ENCODE measurements at places on chromosomes 4 and X.
A peak's percentile ranks its signal among the peaks of the same experiment; 100 is the strongest.

- no peak for DNase-seq
These were observed 104.0 kb downstream of the CPZ start for GRCh38 chr4:8696369-8697127.

GRCh38 chr4:170243662-170244288 lies 154.0 kb upstream of the AADAT start:
- DNase-seq: no peak

DNA sequence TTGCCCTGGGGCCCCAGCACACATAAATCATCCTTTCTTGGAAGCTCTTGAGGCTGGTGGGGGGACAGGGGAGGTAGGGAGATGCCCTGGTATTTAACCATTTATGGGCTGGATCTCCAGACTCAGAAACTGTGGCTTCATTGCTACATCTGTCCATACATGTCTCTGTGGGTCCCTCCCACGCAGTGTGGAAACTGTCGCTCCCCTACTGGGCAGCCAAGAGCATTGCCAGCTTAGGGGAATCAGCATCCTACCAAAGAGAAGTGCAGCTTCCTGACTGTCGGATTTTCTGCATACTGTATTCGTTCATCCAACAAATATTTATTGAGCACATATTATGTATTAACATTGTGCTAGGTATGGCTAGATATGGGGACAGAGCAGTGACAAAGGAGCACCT lies 3.7 kb downstream of the GRIPAP1 start:
- peak; percentile 3 for DNase-seq

DNA sequence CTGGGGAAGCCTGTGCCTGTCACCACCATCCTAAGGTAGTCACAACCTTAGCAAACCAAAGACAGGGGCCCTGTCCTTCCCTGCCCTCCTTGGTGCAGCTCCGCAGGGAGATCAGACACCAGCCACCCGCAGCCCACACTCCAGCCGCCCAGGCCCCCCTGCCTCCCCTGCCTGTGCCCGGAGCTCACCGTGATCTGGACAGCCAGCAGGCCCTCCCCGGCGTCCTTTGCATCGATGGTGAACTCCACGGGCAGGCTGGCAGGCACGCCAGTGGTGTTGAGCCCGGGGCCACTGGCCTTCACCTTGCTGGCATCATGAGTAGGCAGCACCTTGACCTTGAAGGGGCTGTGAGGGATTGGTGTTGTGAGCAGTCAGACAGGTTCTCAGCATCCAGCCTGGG lies 16.4 kb downstream of the FLNA start:
- DNase-seq: no peak

DNA sequence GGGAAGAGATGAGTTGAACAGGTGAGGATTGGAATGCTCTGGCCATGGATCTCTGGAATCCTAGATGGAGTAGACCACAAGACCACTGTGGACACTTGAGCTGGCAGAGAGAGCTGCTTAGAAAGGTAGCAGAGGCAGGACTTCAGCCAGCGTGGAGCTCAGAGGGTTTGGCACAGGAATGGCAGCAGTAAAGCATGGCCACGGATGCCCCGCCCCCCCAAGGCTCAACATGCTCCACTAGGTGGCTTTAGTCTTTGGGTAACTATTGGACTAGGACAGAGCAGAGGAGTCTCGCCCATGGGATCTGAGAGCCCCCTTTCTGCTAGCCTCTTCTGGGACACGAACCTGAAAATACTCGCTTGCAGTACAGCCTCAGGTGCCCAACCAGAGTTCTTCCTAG lies 150.1 kb upstream of the NEIL3 start:
- no peak for DNase-seq

DNA sequence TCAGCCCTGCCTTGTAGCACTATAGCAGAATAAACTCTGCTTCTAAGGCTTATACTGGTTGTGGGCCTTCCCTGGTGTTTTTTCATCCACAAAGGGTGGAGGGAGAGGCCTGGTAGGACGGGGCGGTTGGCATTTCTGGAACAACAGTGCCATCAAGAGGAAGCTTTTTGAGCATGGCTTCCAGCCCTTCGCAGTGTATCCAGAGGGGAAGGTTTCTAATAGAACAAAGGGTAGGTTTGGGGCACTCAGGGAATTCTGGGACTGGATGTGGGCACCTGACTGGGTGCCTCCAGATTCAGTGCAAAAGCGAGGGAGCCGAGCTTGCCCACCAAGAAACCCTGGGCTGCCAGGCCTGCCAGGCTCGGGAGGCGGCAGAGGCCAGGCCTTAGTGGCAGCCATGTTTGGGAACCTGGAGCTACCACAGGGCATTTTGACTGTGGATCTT lies 229.6 kb upstream of the AGTR2 start:
- DNase-seq: peak; percentile 87

DNA sequence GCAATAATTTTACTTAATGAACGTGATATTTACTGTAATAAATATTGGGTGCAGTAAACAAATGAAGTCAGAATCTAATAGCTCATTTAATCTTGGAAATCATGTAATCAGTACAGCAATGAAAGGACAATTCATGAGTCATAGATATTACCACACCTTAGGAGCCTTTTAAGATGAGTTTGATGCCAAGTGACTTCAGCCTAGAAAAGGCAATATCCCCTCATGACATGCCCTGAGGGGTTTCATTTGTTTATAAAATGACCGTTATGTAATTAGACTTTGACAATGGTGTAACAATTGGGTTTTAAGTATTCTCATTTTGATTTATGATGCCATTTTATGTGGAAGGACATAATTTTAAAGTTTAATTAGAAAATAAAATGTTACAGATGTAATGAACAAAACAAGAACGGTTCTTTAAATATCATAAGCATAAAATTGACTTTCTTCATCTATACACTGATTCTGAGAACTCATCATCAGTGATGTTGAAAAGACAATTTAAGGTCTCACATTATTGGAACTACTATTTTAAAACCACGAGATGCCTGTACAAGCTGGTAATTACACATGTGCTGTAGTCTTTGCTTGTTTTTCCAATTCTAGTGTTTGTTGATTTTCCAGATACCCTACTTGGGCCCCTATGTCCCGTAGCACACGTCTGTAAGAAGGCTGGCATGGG lies 5.0 kb downstream of the FGF2 start:
- DNase-seq: no peak

- peak; percentile 43 for DNase-seq
These were observed 1.7 kb upstream of the DCTD start for GRCh38 chr4:182918791-182919302.

- no peak for DNase-seq
These were observed 96.4 kb downstream of the LNX1 start for GRCh38 chr4:53494851-53495250.

GRCh38 chr4:15754323-15754722 lies 23.8 kb upstream of the CD38 start:
- no peak for DNase-seq

DNA sequence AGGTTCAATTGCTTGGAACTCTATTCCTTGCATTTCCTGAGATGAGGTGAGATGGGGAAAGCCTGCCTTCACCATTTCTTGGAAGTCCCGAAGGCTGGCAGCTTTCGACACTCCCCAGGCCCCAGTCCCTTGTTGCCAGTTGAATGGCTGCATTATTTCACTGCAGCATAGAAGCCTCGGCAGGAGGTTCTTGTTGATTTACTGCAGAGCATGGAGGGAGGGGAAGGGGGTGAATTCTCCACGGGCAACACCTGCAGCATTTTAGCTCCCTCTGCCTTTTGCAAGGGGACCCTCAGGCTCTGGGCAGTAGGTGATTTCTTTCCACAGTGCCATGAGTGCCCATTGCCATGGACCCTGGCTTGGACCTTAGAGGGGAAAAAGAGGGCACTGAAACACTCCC lies 10.7 kb upstream of the BCLAF3 start:
- DNase-seq: no peak

GRCh38 chr4:189940178-189941004 lies at the start of gene FRG1:
FRG1 (plus strand) TSS chr4:189940872; CDS start chr4:189941010, 138 bp downstream.
- peak; percentile 97 for DNase-seq

DNA sequence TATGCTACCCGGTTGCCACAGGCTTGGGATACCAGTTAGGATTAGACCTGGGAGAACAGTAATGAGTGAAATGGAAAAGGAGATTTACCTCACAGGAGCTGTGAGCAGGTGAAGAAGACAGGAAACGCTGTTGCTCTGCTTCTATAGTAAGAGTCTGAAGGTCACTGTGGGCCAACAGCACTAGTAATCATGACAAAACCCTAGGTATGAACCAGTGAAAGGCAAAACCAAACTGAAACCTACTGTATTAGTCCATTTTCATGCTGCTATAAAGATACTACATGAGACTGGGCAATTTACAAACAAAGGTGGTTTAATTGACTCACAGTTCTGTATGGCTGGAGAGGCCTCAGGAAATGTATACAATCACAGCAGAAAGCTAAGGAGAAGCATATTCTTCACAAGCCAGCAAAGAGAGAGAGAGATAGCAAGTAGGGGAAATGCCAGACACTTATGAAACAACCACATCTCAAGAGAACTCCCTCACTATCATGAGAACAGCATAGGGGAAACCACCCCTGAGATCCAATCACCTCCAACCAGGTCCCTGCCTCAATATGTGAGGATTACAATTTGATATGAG lies 736.7 kb upstream of the INTU start:
- DNase-seq: no peak

DNA sequence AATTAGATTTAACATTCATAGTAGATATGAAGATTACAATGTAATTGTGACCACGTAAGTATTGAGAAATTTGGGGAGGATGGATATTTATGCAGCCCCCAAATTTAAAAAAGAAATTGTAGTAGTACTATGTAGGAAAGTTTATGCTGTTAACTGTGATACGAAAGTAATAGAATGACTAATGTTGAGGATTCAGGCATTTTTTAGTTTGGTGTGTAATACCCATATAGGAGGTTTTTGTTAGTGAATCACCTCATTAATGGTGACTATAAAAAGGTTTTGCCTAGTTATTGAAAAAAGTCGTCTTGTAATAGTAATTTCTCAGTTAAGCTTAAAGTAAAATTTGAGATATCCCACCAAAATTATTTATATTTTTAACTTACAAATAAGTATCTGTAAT lies 67.2 kb downstream of the SMARCAD1 start:
- no peak for DNase-seq

DNA sequence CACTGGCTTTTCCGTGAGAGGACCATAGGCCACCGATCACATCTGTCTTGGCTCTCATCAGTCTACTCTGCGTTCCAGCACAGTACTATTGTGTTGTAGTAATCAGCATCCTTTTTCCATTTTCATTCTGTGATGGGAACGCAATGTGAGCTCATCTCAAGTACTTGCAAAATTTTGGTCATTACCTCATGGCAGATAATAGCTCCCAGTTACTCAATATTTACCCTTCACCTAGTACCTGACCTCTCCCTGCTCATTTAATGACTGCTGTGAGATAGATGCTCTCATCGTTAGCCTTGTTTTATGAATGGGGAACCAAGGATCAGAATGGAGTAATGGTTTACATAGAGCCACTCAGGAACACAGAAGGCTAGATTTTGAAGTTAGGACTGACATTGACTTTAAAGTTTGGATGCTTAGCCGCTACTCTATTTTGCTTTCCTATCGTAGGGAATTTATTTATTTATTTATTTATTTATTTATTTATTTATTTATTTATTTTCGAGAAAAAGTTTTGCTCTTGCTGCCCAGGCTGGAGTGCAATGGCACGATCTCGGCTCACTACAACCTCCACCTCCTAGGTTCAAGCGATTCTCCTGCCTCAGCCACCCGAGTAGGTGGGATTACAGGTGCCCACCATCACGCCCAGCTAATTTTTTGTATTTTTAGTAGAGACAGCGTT lies 6.5 kb upstream of the GPR101 start:
- no peak for DNase-seq

GRCh38 chr4:7295911-7296660 lies 103.7 kb downstream of the SORCS2 start:
- no peak for DNase-seq

GRCh38 chrX:17616936-17617335 lies 120.4 kb upstream of the SCML1 start:
- no peak for DNase-seq

GRCh38 chr4:8706216-8707044 lies 113.9 kb downstream of the CPZ start:
- no peak for DNase-seq

GRCh38 chrX:22041907-22042530 lies 9.9 kb downstream of the PHEX start:
- DNase-seq: no peak

DNA sequence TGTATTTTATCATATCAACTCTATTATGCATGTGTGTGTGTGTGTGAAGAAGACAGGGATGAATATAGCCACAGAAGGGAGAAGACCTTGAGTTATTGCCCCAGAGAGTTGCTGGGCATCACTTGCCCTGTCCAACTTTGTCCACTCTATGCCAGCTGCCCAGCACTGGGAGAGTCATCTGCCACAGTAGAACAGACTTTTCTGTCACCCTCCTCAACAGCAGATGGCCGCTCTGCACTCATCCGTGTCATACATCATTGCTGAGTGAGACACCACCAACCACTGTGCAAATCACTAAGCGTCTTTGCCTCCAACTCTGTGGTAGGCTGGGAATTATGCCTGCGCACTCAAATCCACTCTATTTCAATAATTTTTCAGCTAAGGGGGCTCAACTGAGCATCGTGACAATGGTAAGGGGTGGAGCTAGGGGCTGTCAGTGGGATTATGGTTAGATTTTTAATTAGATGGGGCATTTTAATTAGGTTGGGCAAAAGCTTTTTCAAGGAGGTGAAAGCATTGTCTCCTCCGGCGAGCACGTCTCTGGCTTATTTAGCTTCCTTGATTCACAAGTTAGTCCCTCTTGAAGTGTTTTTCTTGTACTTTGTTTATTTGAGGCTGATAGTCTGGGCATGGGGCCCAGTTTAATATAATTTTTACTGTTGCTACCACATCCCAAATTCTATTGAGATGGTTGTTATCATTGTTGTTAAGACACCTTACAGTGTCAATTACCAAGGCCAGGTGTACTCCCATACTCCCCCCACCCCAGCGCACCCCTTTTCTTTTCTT lies 100.1 kb upstream of the KLF3 start:
- DNase-seq: no peak

- no peak for DNase-seq
These were observed 19.8 kb upstream of the MANBA start for GRCh38 chr4:102780476-102781144.

DNA sequence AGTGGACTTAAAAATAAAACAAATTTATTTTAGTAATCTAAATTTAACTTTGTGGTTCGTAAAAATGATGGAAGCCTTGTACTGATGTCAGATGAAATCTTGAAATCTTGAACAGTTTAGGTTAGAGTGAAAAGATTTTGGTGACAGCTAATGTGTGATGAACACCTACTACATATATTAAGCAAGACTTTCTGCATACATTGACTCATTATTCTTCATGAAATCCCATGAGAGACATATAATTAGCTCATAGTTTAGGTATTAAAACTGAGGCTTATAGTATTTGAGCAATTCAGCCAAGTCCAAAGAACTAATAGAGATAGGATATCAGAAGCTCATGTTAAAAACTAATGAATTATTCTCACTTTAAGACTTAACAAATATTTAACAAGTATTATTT lies 66.9 kb upstream of the PCDH7 start:
- DNase-seq: no peak

DNA sequence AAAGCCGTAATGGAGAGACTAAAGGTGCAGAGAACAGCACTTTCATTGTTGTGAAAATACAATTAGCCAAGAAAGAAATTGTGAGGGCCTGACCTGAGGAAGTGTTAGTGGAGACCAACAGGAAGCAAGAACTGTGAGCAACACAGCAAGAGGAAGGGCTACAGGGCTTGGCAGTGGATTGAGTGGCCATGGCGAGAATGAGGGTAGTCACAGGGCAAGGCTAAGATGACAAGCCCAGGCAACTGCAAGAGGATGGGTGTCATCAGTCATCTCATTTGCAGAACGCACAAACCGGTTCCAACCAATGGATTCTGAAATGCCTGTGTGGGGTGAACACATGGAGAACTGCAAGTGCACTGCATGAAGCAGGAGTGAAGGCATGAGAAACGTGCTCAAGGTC lies 3.6 kb downstream of the SLC10A6 start:
- DNase-seq: peak; percentile 10
